ENCODE measurements at places on chromosomes 4 and X.

DNA sequence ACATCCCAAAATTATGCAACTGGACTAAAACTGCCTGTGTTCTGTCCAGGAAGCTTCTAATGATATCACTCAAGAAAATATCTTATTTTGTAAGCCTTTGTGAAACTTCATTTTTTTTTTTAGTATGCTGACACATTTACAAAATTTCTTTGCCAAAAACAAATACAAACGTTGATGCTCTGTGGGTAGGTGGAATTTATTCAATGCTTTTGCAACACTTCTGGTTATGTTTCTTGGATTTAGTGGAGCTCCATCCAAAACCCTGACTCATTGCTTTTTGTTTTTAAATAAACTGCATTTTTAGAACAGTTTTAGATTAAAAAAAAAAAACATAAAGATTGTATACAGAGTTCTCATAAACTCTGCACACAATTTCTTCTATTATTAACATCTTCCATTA is 250.9 kb upstream of the MAOA start:
- no peak for DNase-seq

- DNase-seq: no peak
Observed at GRCh38 chrX:140157611-140158010, 192.3 kb upstream of the CXorf66 start.

- DNase-seq: no peak
Observed at GRCh38 chr4:26746802-26747213, 113.8 kb upstream of the STIM2 start.

DNA sequence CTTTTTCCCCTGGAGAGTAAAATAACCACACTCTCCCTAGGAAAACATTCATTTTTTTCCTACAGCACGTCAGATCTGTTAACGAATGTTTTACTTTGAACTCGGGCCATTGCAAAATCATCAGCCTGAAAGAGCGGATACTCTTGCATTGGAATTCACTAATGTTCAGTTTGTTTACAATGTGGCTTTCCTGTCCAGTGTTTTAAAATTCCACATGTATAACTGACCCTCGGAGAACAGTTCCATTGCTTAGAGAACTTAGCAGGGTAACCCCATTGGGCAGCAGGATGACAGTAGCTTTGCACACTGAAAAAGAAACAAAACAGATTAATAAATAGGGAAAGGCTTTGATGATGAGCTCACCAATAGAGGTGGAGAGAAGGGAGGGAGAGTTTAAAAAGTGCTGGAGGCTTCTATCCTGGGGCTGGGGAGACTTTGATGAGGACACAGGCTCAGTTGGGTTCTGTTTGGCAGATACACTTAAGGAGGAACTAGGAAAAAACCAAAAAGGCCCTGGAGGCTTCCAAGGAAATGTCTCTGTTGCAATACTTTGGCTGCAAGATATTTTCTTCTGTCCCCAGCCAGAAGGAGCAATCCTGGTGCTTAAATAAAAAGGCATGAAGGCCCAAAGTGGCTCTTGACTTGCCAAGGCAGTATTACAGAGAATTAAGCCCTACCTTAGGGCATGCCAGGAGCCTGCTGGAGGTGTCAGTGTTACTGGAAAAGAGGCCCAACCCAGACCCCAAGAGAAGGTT is 143.1 kb downstream of the ARSF start:
- DNase-seq: no peak

DNA sequence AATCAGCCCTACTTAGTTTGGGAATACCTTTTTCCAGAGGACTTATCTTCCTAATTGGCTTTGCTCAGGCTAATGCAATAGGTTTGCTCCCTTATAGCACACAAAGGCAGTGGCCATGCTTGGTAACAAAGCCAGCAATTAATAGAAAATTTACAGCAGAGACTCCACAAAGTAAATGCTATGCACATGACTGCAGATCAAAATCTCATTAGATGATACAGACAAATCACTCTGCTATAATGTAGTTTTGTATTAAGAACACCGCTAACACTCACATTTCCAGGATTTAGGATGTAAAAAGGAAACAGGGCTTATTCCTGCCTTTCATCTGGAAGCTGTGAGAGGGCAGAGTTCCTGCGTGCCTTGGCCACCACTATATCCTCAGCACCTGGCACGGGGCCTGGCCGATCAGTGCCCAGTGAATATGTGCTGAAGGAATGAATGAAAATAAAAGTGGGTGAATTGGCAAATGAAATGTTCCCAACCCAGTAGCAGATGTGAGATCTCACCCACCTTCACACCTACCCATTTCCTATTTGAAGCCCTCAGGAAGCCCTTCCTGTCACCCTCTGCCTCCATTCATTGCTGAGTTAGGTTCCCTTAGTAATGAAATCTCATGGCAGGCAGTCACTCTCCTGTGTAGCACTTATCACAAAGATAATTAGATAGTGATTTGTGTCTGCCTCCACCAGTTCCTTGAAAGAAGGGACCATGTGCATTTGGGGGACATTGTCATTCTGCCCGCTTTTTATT is 5.1 kb downstream of the SEPTIN6 start:
- DNase-seq: no peak

All from posterior cingulate gyrus (tissue), 11 donors.